ENCODE measurements at places on chromosomes 11 and 22. TPM values are rescaled to one million over a fixed set of nuclear protein-coding genes. Genes with fewer than 3 reads are reported as not detected.

Gene PHLDB1
- 3.0 TPM for total RNA-seq

GRCh38 chr11:15933886-15934625 is 422.3 kb downstream of the SOX6 start:
- no peaks in the 10 kb centered on the region for H3K4me1 ChIP-seq
- H3K27me3 ChIP-seq = no peaks in the 10 kb centered on the region
- H3K4me3 ChIP-seq = no peak overlapping the region
- DNase-seq = no peak
- H3K36me3 ChIP-seq = no peaks in the 10 kb centered on the region

GRCh38 chr11:93194673-93195291 is 3.0 kb downstream of the SLC36A4 start:
- H3K27ac ChIP-seq = no peak overlapping the region
- H3K4me1 ChIP-seq = no peaks in the 10 kb centered on the region
- H3K27me3 ChIP-seq = no peaks in the 10 kb centered on the region
- no peaks in the 10 kb centered on the region for H3K36me3 ChIP-seq

DNA sequence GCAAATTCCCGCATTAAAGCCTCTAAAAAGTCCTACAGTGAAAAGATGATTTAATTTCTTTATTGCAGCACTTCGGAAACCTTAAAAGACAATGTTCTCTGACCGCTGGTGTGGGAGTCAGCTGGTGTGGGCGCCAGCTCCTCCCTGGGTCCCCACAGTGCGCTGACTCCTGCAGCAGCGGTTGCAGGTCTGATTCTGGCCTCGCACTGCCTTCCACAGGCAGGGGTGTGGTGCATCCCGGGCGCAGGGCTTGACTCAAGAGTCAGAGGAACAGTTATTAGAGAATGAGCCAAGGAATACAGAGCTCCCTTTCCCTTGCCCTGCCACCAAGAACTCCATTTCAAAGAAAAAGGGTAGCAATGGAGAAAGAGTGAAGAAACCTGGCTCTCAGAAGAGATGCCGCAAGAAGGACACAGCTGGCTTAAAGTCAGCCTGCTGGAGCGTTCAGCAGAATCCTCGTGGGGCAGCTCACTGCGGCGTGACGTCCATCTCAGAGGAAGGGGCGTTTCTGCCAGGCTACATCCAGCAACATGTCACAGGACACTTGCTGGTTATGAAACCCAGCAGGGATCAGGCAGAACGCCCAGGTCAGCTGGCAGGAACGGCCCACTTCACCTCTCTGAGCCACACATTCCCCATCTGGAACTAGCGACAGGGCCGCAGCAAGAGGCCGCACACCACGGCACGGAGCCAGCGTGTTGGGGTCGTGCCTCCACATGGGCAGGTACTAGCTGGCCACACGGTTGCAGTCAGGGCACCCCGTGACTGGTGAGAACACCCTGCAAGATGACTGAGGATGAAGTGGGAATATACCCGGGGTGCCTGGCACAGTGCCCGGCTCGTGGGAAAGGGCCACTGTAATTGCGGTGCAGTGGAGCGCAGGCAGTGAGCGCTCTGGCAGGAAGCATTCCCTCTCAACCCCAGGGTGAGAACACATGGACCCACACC is 18.1 kb upstream of the EFCAB6 start:
- H3K36me3 ChIP-seq = no peaks in the 10 kb centered on the region
- no peak for DNase-seq
- no peaks in the 10 kb centered on the region for H3K27me3 ChIP-seq
- no peaks in the 10 kb centered on the region for H3K4me1 ChIP-seq
- no peak overlapping the region for H3K4me3 ChIP-seq
